Activated CD4-positive, CD25-positive, alpha-beta regulatory T cell treated with anti-CD3 and anti-CD28 coated beads, Interleukin-2, amount 50 U/mL, for 72 hours (primary cell): ENCODE measurements at places on chromosomes 12 and 14.

GRCh38 chr14:26527095-26527494 is 70.7 kb downstream of the NOVA1 start:
- no peak for DNase-seq

DNA sequence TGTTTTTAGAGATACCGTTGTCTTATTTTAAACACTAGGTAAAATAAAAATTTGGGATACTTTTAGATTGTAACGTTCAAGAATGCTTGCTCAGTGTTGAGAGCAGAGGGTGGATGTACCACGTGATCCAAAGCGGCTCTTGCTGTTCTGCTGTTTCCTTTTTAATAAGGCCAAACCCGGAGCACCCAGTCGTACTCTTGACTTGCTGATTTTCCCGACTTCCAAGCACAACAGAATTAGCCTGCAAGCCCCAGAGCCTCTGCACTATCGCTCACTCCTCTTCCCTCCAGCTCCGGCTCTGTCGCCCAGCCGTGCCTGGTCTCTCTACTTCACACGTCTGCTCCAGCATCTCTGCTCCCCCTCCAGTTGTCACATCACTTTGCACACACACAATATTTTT is 77.3 kb downstream of the EMP1 start:
- no peak for DNase-seq

DNA sequence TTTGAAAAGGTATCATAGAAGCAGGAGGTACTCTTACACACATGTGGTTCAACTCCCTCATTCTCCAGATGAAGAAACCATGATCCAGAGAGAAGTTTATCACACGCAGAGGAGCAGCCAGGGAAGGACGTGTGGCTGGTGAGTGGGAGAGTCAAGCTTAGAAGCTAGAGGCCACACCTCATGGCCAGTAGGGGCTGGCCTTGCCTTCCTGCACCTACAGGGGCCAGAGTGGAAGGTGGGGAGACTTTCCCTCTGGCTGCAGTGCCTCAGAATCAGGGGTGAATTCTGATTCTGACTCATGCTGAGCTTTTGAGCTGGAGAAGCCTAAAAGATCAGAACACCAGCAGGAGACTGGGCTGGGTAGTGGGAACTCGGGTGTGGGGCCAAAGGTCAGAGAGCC is 1067.9 kb downstream of the BCL11B start:
- DNase-seq: no peak

GRCh38 chr14:96082420-96083300 is 43.5 kb downstream of the C14orf132 start:
- no peak for DNase-seq

DNA sequence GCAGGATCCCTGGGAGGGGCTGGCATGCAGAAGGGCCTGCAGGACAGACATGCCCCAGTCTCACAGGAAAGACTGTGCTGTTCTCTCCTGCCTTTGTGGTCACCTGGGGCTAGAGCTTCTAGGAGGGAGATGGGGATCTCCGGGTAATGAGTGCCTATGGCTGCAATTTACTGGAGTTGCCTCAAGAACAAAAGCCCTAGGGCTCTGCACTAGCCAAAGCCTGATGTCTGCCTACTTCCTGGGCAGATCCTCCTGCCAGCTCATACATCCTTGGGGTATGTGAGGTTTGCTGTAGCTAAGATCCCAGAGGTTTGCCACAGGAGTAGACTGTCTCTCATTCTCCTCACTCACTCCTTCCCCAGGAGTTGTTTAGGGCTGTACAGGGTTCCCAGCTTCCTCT is 106.9 kb upstream of the PPFIA2 start:
- no peak for DNase-seq

GRCh38 chr12:115227137-115227615 is 543.2 kb upstream of the TBX3 start:
- no peak for DNase-seq

- DNase-seq: no peak
Measured at GRCh38 chr14:33249233-33249820, 310.6 kb downstream of the NPAS3 start.

- DNase-seq: no peak
Measured at GRCh38 chr12:112322441-112322840, 59.8 kb downstream of the HECTD4 start.

DNA sequence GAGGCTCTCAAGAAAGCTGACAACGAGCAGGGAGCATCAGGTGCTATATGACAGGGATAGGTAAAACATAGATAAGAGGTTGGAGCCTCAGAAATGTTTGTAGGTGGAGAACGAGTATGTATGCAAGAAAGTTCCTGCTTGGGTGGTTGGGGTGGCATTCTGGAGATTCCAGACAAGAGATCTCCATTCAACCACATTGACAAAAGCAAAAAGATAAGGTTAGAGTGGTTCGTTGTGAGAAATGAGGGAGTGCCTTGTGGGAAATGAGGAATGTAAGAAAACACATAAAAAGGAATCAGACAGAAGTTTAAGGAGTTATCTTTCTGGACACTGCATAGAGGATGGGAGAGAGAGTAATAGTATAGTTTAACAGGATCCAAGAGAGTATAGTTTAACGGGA is 290.3 kb downstream of the DPF3 start:
- no peak for DNase-seq

DNA sequence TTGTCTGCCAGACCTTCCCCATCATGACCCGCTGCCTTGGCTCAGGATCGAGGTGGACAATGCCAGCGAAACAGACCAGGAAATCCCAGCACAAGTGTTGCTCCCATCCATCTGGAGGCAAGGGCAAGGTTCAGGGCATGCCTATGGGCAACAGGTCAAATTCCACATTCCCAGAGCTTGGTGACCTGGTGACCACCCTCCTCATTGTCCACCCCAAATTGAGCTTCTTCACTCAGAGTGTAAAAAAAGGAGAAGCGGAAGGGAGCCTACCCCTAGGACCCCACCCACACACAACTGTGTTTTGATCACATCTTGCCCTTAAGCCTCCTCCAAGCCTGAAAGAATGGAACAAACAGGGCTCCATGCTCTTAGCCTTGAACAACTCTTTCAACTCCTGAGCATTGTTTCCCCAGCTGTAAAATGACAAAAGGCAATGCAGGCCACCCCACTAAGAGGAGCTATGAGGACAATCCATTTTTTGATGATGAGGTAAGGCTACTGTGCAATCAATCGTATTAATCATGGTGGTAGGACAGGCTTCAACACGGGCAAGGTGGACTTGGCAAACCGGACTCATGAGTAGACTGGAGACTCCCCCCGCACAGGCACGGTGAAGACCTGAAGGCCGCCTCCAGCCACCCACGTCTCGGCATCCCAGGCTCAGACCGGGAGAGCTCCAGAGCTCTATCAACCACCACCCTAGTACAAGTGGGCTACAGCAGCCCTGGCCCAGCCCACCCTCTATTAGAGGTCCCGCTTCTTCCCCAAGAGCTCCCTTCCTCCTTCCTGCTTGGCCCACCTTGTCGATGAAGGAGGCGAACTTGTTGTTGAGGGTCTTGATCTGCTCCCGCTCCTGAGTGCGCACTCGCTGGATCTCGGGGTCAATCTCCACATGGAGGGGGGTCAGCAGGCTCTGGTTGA is 866 bp downstream of the KRT79 start:
- no peak for DNase-seq

DNA sequence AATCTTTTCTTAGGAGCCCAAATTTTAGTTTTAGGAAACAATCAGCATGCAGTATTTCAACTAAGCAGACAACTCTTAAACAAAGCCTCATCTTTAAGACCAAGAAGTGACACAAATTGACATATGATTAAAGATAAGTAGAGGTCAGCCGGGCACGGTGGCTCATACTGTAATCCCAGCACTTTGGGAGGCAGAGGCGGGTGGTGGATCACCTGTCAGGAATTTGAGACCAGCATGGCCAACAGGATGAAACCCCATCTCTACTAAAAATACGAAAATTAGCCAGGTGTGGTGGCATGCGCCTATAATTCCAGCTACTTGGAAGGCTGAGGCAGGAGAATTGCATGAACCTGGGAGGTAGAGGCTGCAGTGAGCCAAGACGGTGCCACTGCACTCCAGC is 35.8 kb downstream of the BLTP3B start:
- no peak for DNase-seq

GRCh38 chr14:55819610-55820304 is 239.8 kb downstream of the KTN1 start:
- DNase-seq: no peak

DNA sequence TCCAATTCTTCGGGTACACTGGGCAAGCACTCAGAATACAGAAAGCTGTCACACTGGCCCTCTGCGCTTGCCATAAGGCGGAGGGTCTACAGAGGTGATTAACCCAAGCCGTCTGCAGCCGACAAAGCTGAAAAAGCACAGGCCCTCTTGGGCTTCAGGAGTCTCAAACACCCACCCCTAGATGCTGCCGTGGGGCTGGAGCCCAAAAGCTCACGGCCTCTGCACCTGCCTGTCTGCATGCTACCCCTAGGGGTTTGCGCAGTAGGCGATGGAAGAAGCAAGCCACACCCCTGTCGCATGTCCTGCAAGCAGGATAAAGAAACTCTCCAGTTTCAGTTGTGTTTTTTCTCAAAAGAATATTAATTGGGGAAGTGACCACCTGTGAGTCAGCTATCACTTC is 118.8 kb upstream of the PLEKHA5 start:
- DNase-seq: no peak

GRCh38 chr12:105296116-105297089 is 34.1 kb upstream of the C12orf75 start:
- DNase-seq: no peak

DNA sequence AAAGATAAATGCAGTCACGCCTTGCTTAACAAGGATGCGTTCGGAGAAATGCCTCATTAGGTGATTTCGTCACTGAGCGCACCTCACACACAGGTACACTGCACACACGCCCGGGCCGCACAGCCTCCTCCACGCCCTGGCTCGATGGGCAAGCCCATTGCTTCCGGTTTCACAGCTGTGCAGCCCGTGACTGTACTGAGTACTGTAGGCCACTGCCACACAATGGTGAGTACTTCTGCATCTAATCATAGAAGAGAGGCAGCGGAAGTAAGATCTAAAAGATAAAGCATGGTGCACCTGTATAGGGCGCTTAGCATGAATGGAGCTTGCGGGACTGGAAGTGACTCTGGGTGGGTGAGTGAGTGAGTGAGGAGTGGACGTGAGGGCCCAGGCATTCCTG is 4.3 kb downstream of the RIMBP2 start:
- no peak for DNase-seq

DNA sequence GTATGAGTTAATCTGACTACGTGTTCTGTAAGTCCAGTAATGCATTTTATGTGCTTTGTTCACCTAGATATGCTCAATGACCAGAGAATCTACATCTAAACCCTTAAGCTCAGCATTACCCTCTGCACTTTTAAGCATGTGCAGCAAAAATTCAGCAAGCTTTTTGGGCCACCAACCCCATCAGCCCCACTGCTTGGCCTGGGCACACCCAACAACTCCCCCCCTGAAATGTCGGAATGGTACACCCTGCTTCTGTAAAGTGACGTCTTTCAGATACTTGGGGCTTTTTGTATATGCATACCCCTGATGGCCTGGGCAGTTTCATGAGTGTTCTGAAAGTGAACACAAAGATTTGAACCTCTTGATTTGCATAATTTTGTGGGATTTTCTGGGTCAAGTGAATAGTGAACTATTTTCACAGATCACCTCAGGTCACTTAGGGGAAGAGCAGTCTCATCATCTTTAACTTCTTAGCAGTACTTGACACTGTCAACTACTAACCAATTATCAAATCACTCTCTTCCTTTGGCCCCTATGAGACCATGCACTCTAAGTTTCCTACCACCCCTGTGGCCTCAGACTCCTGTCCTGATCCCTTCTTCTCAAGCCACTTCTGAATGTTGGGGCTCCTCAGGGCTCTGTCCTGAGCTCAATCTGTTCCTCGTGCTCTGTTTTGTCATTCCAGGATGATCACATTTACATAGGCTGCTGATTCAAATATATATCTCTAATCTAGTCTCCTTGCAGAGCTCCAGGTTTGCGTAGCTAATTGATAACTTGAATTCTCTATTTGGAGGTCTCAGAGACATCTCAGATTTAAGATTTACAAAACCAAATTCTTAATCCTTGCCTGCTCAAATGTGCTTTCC is 36.3 kb upstream of the PPM1A start:
- DNase-seq: no peak

- no peak for DNase-seq
Measured at GRCh38 chr14:63421226-63421625, 102.5 kb upstream of the GPHB5 start.

DNA sequence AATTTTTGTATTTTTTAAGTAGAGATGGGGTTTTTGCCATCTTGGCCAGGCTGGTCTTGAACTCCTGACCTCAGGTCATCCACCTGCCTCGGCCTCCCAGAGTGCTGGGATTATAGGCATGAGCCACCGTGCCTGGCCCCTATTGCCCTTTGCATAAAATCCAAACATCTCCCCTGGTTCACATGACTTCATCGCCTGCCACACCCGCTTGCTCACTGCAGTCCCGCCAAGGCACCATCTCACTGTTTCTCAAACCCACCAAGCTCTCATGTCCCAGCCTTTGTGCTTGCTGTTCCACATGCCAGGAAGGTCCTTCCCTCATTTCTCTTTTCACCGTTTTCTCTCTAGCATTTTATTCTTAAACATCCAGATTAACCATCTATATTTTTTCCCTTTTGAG is 9.7 kb downstream of the RHOF start:
- no peak for DNase-seq

GRCh38 chr14:32950584-32950983 is 11.9 kb downstream of the NPAS3 start:
- DNase-seq: no peak

GRCh38 chr14:29421156-29421728 is 506.4 kb downstream of the PRKD1 start:
- DNase-seq: no peak
